ENCODE measurements at places on chromosomes 1 and 21. TPM values are rescaled to one million over a fixed set of nuclear protein-coding genes. Genes with fewer than 3 reads are reported as not detected.

- DNase-seq: no peak
These were observed 77.9 kb upstream of the EDEM3 start for GRCh38 chr1:184832517-184832916.

DNA sequence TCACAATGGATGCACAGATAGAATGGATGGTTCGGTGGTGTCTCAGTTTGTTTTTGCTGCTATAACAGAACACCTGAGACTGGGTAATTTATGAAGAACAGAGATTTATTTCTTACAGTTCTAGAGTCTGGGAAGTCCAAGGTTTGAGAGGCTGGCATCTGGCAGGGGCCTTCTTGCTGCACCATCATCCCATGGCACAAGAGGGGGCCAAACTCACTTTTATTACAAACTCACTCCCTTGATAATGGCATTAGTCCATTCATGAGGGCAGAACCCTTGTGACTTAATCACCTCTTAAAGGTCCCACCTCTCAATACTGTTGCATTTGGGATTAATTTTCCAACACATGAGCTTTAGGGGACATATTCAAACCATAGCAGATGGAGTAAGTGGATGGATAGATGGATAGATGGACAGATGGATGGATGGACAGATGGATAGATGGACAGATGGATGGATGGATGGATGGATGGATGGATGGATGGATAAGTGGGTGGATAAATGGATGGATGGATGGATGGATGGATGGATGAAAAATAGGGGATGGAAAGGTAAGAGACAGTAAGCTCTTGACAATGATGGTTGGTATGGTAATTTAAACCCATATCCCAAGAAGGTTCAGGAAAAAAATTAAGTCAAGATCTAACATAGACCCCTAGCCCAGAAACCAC, 16.5 kb downstream of the CAMK2N1 start:
- DNase-seq: no peak

- no peak for DNase-seq
These were observed 1282.9 kb upstream of the B3GALT2 start for GRCh38 chr1:194469282-194469681.

DNA sequence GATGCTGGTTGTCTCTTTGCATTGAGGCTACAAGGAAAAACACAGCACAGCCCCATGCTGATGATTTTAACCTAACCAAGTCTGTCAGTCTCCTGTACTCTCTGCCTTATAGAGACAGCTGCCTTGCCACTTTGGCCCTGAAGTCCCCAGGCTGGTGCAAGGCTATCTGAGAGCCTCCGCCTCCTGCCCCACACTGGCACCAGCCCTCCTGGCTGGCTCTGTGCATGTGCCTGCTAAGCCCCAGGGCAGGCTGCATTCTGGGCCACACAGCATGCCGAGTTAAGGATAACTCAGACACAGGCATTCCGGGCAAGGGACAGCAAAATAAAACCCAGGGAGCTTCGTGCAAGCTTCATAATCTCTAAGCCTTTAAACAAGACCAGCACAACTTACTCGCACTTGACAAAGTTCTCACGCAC, 910 bp downstream of the RUNX1 start:
- no peak for DNase-seq

DNA sequence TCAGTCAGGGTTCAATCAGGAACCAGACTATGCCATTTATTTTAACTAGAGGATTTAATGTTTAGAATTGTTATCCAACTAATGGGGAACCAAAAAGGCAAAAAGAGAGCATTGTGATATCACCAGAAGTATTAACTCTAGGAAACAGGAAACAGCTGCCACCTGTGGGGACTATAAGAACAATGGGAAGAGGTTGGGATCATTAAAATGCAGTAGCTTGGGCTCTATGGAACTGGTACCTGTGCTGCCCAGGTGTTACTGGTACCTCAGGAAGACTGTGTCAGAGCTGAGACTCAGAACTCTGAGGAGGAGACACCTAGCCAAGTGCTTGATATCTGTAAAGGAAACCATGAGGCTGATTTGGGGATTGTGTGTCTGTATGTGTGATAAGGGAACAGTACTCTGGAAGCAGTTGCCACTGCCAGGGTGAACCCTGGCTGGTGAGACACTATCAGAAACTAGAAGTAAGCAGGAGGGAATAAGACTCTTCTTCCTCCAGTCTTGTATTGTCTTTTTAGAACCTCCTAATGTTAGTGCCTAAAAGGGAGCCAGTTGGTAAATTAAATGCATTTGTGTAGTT, 49.4 kb downstream of the MAN1A2 start:
- DNase-seq: no peak

DNA sequence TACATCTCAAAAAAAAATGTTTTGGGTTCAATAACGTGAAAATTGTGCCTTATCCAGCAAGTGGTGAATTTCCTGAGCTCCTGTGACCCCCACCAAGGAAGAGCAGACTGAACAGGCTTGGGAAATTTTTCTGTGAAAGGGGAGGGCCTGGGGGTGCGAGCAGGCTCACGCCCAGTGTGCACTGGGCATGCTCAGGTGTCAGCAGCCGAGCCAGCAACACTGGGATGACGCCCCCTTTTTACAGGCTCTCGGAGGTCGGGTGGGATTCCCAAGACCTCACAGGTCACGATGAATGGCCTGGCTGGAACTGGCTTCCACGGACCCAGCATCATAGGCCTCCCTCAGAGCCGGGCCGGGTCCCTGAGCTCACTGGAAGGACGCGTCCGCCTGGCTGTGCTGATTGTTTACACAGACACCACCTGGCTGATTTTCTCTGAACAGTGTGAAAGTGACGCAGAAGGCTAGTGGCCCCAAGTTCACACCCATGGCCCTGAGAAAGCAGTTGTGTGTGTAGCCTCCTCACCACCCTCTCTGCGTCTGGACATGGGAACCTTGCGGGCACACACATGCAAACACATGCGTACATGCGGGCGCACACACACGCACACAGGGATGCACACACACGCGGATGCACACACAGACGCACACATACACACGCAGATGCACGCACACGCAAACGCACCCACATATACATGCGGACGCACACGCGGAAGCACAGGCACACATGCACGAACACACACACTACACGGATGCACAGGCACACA, 9.2 kb downstream of the CSTB start:
- DNase-seq: no peak

- DNase-seq: no peak
These were observed 36.5 kb downstream of the FHAD1 start for GRCh38 chr1:15283526-15283925.

GRCh38 chr1:156284112-156284511, at the start of gene TMEM79:
TMEM79 (plus strand) TSS chr1:156284325; CDS start chr1:156285227, 902 bp downstream.
- no peak for DNase-seq

- DNase-seq: no peak
These were observed 35.4 kb upstream of the HSD3B1 start for GRCh38 chr1:119471566-119471965.

DNA sequence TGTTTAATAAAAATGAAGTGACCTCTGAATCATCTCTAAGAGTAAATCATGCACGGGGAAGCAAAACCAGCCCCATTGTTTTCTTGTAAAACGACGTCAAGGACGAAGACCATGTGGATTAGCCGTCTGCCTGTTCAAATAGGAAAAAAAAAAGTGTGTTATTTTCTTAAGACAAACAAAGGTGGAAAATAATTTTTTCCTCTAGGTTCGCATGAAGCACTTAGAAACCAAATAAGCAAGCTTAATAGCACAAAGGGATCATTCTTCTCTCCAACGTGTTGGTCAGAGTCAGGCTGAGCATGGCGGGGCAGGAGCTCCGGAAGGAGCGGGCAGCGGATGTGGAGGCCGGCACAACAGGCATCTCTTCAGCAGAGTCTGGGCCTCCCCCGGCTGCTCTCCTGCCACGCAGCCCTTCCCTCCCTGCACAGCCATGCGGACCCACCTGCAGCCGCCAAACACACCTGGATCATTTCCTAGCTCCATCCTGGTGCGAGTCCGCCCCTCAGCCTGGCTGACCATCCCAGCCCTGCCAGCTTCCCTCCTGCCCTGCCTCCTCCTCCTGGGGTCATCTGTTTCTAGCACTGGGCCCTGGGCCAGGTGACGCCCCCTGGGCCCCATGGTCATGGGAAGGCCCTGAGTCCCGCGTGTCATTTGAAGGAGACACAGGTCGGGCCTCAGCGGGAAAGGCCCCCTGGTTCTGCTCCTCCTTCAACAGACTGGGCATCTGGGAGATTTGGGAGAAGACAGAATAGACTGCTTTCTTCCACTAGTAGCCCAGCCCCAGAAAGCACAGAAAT, 40.2 kb downstream of the MX1 start:
- DNase-seq: no peak

DNA sequence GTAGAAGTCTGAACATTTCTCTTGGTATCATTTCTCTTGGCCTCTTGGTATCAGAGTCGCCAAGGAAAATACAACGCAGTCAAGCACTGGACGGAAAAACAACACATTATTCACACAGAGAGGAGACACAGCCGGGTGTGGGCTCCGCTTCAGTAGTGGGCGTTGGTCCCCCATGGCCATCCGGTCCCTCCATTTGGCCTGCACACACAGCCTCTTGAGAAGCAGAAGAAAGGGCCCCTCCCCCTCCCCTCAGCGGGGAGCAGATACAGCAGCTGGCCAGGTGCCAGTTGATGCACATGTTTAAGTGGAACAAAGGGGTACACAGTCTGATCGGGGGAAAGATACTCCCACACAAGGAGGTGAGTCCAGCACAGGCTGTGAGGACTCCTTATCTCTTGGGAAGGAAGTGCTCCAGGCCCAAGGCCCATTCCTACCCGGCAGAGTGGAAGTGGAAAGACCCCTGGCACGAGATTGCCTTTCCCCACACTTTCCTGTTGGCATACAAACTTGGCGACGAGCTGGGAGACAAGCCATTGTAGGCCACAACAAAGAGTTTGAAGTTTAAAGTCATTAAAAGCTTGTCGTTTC, 311.3 kb downstream of the FAM72C start:
- no peak for DNase-seq

DNA sequence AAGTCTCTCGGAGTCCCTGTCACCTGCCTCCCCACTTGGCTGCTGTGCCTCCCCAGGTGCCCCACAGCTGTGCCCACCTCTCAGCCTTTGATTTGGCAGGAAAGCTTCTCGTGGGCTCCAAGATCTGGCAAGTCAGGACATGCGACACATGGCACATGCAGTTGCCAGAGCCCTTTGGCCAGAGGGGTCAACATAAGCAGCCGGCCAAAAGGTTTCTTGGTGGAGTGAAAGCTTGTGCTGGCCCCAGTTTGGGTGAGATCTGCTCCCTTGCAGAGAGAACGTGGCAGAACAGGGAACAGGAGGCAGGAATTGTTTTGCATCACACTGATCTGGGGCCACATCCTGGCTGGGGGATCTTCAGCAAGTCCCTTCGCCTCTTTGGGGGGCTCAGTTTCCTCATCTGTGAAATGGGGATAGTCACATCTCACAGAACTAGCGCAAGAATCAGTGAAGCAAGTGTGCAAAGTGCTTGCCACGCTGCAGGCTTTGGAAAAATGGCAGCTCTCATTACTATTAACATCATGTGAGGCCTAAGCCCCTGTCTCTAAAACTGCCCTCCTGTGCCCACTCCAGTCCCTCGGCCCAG, 232.6 kb downstream of the TRABD2B start:
- no peak for DNase-seq

Gene UTS2
- total RNA-seq: not detected

Gene FAM177B
- total RNA-seq: not detected

Gene HPDL
- total RNA-seq: 55.9 TPM

Gene SERPINC1
- total RNA-seq: 0.96 TPM

Gene LGR6
- 0.08 TPM for total RNA-seq

All from activated T-cell treated with anti-CD3 and anti-CD28 coated beads, Interleukin-2, amount 50 U/mL, for 4 hours (primary cell).